ENCODE measurements at places on chromosomes 16 and 17.

DNA sequence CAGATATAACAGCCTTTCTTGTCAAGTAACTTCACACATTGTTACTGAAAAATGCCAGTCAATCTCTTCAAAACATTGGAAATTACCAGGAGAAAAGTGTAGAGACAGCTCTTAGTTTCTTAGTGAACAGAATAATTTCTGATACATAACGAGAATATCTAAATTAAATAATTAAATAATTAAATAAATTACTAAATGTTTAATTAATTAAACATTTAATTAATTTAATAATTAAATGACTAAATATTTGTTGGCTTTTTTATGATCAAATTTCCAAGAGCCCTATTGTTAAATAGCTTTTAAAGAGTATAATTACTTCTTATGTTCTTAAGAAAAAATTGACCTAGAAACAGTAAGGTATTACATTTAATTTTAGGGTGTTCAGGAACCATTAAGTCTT, 129.6 kb downstream of the SSH2 start:
- DNase-seq = no peak

- DNase-seq = no peak
These were observed 39.2 kb upstream of the MAF start for GRCh38 chr16:79639576-79640311.

DNA sequence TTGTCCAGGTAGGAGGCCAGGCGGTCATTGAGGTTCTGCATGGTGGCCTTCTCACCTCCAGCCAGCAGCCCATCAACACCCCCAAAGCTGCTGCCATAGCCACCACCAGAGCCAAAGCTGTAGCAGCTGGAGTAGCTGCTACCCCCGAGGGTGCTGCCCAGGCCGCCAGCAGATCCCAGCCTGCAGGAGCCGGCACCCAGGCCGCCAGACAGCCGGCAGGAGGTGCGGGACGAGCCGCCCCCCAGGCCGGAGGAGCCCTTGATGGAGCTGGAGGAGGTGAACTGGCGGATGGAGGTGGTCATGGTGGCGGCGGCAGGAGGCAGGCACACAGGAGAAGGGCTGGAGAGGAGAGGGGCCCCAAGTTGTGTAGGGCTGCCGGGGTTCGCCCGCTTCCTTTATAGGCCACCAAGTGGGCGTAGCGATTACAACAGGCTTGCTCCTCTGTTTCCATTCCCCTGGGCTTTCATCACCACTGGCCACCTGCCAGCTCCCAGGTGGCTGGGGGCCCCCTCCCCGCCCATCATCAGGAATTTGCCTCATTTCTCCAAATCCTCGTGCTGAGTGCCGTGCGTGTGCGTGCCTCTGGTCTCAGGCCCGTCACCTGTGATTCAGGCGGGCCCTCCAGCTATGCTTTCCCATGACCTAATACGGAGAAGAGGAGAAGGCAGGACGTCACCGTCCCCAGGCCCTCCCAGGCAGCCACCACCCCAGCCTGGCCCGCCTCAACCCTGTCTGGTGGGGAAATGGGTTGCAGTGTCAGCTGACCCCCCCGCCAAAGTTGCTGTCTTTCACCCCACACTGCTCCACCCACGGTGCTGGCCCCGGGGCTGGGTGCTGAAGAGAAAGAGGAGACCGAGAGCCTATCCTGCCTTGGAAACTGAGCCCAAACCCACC, at the start of gene KRT17:
KRT17 (minus strand) TSS at position 368 of the 894 bp plus-strand sequence; CDS start at position 302, 66 bp downstream.
- DNase-seq = peak; percentile 38

GRCh38 chr17:2874189-2874686, 78.0 kb downstream of the RAP1GAP2 start:
- DNase-seq = no peak

- DNase-seq = no peak
These were observed 18.3 kb downstream of the TPSG1 start for GRCh38 chr16:1206786-1207185.

- no peak for DNase-seq
These were observed 27.0 kb downstream of the ZFPM1 start for GRCh38 chr16:88479793-88480760.

GRCh38 chr17:77838748-77839697, 119.5 kb upstream of the TNRC6C start:
- no peak for DNase-seq

GRCh38 chr17:51435641-51436091, 175.3 kb downstream of the UTP18 start:
- DNase-seq = peak; percentile 65

- DNase-seq = no peak
These were observed 88.3 kb downstream of the TMEM132E start for GRCh38 chr17:34667656-34668055.

DNA sequence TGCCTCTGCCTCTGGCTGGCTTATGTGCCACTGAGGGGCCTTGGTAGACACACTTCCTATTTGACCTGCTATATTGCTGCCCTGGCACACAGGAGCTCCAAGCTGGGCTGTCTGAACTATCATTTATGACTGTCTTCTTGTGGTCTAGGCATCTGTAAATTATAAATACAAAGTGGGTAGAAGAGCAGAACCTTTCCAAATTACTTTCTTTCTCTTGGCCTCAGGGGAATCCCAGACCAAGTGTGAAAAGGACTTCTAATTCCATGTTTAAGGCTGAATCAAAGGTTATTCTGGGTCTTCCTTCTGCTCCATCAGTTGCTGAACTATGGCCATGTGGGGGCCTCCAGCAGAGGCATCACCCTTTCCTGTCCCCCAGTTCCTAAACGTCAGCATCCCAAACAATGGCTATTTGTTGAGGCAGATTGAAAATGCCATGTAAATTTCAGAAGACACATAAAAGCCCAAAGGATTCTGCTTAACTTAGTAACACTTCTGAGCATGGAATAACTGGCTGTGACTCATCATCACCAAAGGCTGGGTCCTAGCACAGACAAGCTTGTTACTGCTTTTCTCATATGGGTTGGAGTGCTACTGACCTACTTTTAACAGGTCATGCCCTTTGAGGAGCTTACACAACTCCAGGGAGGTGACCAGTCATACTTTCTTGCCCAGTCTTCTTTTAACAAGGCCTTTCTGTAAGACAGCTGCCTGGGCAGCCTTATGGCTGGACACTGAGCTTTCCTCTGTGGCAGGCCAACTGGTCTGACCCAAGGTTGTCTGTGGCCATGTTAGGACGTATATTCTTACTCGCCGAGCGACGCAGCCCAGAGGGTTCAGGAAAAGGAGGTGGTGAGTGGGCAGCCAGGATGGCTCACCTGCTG, 154.8 kb downstream of the VPS53 start:
- DNase-seq = no peak

- no peak for DNase-seq
These were observed 11.7 kb downstream of the ZFHX3 start for GRCh38 chr16:73036074-73036826.

- DNase-seq = no peak
These were observed 10.0 kb downstream of the TNFAIP1 start for GRCh38 chr17:28345419-28346198.

DNA sequence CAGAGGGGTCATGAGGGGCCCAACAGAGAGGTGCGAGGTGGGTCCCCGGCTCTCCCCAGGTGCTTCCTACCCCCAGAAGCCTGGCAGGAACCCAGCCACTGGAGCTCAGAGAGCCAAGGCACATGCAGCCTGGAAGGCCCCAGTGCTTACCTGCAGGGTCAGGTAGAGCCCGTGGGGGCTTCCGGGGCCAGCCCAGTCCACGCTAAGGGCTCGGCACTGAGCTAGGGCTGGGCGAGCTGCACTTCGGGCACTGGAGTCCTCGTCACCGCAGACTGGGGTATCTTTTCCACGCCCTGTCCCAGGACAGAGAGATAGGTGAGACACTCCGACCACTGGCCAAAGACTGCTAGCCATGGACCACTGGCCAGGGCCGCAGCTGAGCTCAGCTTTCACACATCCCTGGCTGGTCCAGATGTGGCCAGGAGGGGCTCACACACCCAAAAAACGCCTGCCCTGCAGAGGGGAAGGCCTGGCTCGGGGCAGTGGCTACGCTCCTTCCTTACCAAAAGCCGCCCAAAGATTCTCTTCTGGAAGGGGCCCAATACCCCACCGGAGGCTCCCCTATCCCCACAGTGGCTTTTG, 7.4 kb downstream of the KIFC3 start:
- no peak for DNase-seq

- no peak for DNase-seq
These were observed 2046.8 kb downstream of the TP53TG3F start for GRCh38 chr16:35506018-35506897.

DNA sequence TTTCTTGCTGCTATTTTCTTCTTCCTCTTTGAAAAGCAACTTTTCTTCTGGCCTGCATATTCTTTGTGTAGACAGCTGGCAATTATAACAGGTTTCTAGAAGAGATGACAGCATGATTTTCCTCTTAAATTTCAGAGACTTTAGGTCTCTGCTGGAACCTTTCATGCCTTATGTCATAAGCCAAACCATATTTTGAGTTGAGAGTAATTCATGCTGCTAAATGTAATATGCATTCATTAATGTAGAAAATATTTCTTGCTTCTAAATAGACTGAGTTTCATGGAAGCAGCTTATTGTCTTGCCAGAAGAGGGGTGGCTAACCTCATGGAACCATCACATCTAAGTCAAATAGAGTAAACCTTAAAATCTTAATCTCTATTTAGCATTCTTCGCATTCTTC, 25.9 kb upstream of the ABCA9 start:
- DNase-seq = no peak

GRCh38 chr16:75104836-75105235, 11.7 kb downstream of the LDHD start:
- no peak for DNase-seq

DNA sequence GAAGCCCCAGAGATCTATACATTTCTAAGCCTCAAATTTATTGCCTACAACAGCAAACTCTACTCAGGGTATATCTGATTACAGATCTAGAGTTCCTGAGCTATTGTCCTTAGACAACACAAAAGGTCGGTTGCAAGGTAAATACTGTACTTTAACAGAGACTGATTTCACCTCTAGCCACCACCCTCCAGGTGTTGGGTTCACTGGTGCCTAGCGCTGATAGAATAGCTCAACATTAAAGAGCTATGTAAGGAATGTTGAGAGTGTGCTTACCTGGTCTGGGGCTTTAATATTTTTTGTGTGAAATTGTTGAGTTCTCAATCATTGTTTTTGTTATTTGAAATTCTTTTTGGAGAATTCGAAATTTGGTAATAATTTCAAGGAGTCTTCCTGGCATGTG, 277.0 kb upstream of the PSMD7 start:
- no peak for DNase-seq

DNA sequence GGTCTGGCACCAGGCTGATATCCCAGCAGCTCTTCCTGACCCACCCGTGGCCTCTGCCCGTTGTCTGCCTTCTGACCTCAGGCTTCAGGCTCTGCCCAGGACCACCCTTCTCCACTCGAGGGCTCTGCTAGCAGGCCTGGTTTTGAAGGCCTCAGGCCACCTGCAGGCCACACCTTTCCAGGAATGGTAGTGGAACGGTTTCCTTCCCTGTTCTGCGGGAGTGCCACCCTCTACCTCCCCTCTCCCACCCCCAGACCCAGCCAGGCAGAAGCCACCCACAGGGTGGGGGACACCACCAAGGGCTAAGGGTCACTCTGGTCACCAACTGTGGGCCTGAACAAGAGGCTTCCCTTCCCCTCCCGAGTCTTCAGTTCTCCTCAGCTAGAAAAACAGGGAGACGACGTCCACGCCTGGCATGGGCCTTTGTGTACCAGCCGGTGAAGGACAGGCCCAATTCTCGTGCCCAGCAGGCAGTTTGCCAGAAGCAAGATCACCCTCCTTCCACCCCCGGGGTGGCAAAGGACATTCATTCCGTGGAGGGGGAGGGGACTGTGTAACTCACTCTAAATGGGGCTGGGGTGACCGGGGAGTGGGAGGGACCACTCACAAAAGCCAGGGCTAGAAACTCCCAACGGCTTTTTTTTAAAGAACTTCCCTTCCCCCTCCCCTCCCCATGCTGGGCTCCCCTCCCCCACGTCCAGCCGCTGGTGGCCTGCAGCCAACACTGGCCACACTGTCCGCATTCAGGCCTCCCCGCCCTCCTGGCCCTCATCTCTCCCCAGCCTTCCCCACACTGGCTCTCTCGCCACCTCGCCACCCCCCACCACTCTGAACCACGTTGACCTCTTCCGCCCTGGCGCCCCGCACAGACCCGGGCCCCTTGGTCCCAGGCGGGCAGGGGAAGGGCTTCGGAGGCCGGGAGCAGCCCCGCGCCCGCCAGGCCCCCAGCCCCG, 7.7 kb downstream of the CBX4 start:
- peak; percentile 30 for DNase-seq

DNA sequence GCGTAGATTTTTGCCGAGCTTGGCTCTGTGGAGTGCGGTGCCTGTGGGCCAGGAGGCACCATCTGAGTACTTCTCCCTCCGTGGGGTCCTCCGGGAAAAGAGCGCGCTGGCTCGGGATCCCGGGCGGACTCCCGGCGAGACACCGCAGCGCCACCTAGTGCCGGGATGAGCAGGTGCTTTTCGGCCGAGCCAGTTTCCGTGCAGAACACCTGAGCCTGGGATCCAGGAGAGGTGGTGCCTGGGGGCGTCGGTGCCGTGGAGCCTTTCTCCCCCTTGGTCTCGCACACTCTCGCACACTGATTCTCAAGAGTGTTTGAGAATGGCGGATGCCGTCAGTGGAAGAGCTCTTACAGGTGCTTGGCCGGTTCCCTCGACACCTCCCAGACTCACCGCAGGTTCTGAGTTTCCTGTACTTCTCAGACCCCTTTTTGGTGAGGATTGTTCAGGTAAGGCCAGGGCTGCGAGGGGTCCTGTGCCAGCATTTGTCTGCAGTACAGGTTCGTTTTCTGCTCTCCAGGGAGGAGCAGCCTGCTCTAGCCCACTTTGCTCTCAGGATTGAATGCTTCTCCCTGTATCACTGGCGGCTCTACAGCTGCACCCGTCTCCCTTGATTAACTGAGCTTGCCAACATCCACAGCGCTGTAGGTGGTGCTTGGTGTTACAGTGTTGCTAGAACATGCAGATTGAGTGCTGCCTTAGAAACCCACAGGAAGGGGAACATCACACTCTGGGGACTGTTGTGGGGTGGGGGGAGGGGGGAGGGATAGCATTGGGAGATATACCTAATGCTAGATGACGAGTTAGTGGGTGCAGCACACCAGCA, 23.3 kb downstream of the TBCD start:
- DNase-seq = peak; percentile 73

DNA sequence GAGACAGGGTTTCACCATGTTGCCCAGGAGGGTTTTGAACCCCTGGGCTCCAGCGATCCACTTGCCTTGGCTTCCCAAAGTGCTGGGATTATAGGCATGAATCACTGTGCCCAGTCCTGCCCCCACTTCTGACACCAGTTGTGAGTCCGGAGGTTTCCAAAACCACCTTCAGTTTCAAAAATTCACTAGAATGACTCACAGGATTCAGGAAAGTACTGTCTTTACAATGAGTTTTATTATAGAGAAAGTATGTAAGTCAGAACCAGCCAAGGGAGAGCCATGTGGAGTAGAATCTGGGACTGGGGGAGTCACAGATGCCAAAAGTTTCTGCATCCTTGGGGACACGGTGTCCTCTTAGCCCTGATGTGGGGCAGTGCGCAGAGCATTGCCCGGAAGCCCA, 55.1 kb downstream of the PLD6 start:
- DNase-seq = no peak

DNA sequence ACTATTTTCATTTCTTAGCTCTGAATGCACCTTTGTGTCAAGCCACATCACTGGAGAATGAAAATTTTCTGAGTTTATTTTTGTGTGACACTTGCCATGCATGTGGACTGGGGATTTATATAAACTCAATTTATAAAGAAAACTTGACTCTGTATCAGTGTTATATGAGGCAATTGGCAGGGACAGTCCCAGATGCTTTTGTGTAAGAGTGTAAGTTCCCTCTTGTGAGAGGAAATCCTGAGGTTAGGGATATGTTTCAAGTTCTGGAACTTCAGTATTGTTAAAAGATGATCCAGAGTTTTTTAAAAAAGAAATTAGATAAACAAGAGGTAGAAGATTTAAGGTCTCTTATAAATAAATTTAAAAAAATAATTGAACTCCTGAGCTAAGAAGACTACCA, 10.9 kb upstream of the CCL8 start:
- no peak for DNase-seq

All from small intestine (tissue), 16 donors.